ENCODE measurements at places on chromosomes 12 and 14. TPM values are rescaled to one million over a fixed set of nuclear protein-coding genes. Genes with fewer than 3 reads are reported as not detected.

- no peak for DNase-seq
- peaks cover 18% of the 10 kb centered on the region for H3K4me1 ChIP-seq
- H3K36me3 ChIP-seq, result peaks cover 33% of the 10 kb centered on the region
- peaks cover 2% of the 10 kb centered on the region for H3K27me3 ChIP-seq
- no peak overlapping the region for H3K4me3 ChIP-seq
These were observed 3.8 kb downstream of the MARS1 start for GRCh38 chr12:57491393-57492280.

DNA sequence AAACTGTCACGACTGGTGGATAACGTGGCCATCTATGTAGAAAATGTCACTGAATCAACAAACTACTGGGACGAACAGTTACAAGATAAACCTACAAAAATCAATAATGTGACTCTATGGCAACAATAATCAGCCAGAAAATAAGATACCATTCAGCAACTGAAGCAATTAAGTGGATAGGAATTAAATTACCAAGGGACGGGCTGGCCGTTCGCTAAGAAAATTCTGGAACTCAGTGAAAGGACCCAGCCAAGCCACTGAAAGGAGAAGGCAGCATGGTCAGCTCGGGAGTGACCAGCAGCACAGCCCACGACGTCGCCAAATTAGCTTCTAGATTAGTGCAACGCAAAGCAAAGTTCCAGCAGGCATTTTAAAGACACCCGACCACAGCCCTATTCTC, 33.6 kb upstream of the TMEM179 start:
- no peak overlapping the region for H3K4me3 ChIP-seq
- H3K27ac ChIP-seq, result no peak overlapping the region
- peaks cover 3% of the 10 kb centered on the region for H3K27me3 ChIP-seq
- H3K36me3 ChIP-seq, result no peaks in the 10 kb centered on the region

DNA sequence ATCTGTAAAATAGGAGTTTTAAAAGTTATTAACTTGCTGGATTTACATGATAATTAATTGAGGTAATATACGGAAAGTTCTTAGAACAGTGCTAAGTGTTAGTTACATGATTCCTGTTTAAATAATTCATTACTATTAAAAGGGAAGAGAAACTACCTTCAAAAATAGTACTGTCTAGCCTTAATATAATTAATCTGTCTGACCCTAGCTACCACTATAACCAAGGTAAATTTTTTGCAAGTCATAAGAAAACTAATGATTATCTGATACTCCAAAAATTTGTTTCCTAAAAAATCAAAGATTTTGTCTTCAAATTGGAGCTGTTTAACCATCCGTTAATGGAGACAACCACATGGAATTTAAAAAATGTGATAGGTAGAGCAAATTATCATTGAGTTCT, 294.3 kb upstream of the FBXO33 start:
- no peak overlapping the region for H3K27ac ChIP-seq
- H3K36me3 ChIP-seq, result no peaks in the 10 kb centered on the region
- H3K27me3 ChIP-seq, result no peaks in the 10 kb centered on the region
- DNase-seq, result no peak
- H3K4me1 ChIP-seq, result no peaks in the 10 kb centered on the region

GRCh38 chr14:31854508-31855075, 222.5 kb upstream of the ARHGAP5 start:
- no peak overlapping the region for H3K4me3 ChIP-seq
- no peak overlapping the region for H3K27ac ChIP-seq
- 0 out of 2 replicates have a peak, but pooled peaks cover 4% of the 10 kb centered on the region for H3K36me3 ChIP-seq
- no peaks in the 10 kb centered on the region for H3K4me1 ChIP-seq

DNA sequence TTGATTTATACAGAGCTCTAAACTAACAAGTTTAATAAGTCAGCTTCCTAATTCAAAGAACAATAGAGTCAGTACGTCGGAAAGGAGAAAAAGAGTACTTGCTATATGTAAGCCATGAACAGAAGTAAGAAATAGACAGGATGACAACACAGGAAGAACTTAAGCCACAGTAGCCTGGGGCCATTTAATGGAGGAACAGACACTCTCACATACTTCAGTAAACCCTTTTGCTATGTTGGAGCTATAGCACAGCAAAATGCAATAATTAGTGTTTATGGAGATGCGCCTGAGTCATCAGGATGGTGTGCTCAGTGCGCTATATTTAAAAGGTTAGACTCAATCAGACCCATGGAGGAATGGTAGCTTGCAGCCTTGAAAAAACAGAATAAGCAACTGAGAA, 61.0 kb downstream of the SRGAP1 start:
- DNase-seq, result peak; percentile 91
- H3K27ac ChIP-seq, result peak overlapping the region; percentile 73
- peak overlapping the region; percentile 63 for H3K4me3 ChIP-seq
- H3K27me3 ChIP-seq, result no peaks in the 10 kb centered on the region

DNA sequence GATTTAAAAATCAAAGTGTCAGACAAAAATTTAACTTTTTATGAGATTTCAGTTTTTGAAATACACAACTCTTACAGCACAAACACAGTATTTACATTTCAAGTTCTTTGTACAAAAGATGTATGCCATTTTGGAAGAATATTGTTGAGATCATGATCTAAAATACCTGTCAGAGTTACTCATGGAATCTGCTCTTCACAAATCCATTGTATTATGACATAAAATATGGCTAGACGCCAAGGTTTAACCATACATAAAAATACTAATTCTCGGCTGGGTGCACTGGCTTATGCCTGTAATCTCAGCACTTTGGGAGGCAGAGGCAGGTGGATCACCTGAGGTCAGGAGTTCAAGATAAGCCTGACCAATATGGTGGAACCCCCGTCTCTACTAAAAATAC, 6.2 kb upstream of the SYCP3 start:
- H3K4me3 ChIP-seq, result no peak overlapping the region
- H3K27me3 ChIP-seq, result no peaks in the 10 kb centered on the region
- no peak overlapping the region for H3K27ac ChIP-seq
- H3K4me1 ChIP-seq, result no peaks in the 10 kb centered on the region

DNA sequence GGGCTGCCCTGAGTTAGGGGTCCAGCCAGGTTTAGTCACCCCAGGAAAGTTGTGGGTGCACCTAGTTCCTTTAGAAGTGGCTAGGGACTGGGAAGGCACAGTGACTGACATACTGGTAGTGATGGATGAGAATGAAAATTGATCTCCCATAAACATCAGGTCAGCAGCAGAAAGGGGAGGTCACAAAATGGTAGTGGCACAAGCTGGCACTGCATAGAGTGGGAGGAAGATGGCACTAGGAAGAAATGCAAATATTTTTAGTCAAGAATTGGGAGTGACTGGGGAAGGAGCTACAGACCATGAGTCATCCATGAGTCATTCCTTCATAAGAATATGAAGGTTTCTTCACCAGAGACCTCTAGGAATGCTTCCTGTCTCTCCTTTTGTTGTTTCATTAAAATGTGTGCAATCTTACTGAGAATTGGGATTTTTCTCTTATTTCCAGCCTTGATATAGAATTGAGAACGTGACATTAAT, 198.3 kb upstream of the AMIGO2 start:
- H3K4me3 ChIP-seq, result no peak overlapping the region
- H3K4me1 ChIP-seq, result peaks cover 78% of the 10 kb centered on the region
- peak overlapping the region; percentile 73 for H3K27ac ChIP-seq
- no peaks in the 10 kb centered on the region for H3K27me3 ChIP-seq
- peak; percentile 81 for DNase-seq

DNA sequence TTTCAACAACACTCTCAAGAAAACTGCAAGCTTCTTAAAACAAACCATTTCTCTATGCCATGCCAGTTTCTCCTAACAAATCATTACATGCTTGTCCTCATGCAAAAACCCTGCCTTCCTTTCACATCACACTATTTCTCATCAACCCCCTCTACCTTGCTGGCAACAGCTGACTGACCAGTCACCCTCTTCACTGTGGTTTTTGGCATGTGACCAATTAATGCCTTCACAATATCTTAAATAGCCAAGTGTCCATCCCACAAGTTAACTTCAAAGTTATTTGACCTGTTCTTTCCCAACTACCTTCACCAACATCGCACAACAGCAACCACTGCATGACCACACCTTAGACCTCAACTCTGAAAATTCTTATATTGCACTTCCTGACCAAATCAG, 159.6 kb downstream of the CEP128 start:
- peaks cover 30% of the 10 kb centered on the region for H3K4me1 ChIP-seq
- no peak for DNase-seq
- no peaks in the 10 kb centered on the region for H3K27me3 ChIP-seq
- no peak overlapping the region for H3K27ac ChIP-seq
- no peak overlapping the region for H3K4me3 ChIP-seq

GRCh38 chr12:42606471-42606870, 16.9 kb upstream of the PRICKLE1 start:
- no peak overlapping the region for H3K4me3 ChIP-seq
- no peak for DNase-seq
- no peak overlapping the region for H3K27ac ChIP-seq

The SLC35E3 gene
- total RNA-seq, result 6.8 TPM

The CCDC184 gene
- total RNA-seq, result 0.71 TPM
